Umbilical cord (tissue), 2 donors: ENCODE measurements at places on chromosomes 11 and 22. TPM values are rescaled to one million over a fixed set of nuclear protein-coding genes. Genes with fewer than 3 reads are reported as not detected.

The ARHGAP1 gene
- 41.9 TPM for total RNA-seq

The MEI1 gene
- total RNA-seq: 7.5 TPM

The UBXN1 gene
- 98.0 TPM for total RNA-seq

The YPEL1 gene
- total RNA-seq: 9.6 TPM

The TRIM49 gene
- total RNA-seq: 2.9 TPM

The DSCAML1 gene
- 1.4 TPM for total RNA-seq

The TOP3B gene
- 24.8 TPM for total RNA-seq

DNA sequence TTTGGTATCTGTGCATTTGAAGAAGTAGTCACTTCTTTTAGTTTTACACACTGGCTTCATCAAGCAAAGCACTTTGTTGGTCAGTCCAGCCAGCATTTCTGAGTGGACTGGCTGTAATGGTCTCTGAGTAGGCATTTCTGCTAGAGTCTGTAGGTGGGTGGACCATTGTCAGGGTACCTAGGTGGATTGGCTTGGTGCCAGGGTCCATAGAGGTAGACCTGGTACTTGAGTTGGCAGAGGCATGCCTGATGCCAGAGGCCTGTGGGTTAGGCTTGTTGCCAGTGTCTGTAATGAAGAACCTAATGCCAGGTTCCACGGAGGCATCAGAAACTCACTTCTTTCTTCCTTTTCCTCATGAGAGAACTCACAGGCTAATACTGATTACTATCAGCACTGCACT lies 157.9 kb upstream of the C11orf87 start:
- DNase-seq: no peak

DNA sequence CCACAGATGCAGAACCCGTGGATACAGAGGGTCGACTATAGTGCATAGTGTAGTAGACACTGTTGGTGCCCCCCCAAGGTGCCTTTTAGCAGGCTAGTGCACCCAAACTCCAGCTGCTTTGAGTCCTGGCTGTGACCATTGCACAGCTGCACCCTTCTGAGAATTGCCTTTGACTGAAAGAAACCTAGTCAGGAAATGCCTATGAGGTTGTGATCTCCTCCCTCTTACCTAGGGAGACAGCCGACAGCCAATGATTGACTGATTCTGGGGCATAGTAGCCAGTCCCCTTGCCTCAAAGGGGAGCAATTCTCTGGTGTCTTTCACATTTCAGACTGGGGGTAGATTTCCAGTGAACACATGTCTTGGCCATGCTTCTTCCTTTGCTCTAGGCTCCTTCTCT lies 74.2 kb downstream of the DCDC1 start:
- DNase-seq: no peak

DNA sequence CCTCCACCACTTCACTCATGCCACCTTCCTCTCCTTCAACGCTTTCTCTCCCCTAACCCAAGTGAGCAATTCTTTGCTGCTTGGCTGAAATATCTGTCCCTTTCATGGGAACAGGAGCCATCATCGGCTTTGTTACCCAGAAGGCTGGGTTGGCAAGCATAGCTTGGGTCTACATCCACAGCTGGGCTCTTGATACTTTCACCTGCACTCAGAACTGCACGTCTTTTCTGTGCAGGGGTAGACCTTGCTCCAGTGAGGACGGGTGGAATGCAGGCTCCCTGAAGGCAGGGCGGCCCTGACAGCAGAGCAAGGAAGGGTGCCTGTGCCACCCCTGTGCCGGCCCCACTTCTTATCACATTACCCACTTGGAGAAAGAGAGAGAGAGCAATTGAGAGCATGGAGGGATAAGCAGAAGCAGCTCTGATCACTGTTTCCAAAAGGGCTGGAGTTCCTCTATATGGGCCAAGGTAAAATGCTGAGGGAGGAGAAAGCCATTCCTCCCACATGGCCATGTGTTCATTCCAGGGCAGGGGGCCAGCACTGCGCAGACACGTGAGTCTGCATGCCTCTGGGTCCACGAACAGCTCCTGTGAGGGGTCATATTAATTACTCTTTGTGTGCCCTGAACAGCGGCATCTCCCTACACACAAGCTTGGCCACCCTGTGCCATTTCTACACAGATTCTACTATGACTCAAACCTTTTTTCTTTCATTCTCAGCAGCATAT lies 181.8 kb downstream of the BUD13 start:
- no peak for DNase-seq

DNA sequence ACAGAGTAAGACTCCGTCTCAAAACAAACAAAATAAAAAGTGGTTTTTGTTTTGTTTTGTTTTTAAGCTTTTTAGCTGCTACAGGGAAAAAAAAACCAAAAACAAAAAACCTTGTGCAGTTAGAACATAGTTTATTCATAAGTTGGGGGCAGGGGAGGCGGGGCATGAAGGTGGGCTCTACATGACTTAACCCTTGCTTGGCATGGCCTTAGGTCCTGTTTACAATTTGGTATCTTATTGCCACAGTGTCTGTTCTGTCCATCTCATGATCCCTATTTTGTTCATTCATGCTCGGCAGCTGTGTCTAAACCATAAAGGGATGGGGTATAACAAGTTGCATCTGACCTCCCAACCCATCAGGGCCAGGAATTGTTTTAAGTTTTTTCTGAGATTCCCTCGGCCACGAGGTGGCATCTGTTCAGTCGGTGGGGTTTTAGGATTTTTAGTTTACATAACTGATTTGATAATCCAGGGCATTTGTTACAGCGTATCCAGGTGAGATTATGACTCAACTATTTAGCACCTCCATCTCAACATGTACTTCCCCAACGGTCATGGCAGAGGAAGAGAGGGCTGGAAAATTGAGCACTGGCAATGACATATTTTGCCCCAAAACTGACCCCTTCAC lies 6.9 kb downstream of the AP5B1 start:
- DNase-seq: no peak

DNA sequence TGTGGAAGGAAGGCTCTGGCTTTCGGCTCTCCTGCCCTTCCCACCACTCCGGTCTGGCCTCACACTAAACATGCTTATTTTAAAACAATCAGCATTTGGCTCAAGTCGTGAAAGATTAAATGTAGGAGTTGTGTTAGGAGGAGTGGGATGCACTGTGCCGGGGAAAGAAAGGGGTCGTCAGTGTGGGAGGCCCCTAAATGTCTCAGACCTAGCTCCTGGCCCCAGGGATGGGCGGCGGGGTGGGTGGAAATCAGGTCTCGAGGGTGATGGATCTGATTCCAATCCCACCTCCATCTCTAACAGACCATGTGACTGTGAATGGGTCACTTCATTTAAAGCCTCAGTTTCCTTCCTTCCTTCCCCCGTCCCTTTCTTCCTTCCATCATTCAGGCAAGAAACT lies 6.9 kb upstream of the SHISAL1 start:
- DNase-seq: no peak

- DNase-seq: no peak
Observed at GRCh38 chr22:48868554-48868953, 959.1 kb downstream of the BRD1 start.

DNA sequence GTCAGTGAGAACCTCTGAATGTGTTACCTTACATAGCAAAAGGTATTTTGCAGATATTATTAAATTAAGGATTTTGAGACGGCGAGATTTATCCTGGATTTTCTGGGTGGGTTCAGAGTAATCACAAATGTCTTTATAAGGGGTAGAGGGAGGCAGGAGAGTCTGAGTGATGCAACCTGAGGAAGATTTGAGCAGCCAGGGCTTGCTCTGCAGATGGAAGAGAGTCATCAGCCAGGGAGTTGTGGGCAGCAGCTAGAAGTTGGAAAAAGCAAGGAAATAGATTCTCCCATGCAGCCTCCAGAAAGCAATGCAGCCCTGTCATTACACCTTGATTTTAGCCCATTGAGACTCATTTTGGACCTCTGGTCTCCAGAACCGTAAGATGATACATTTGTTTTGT lies 4.1 kb upstream of the WDR74 start:
- no peak for DNase-seq

GRCh38 chr11:127003260-127003981 lies 2.9 kb upstream of the KIRREL3 start:
- DNase-seq: peak; percentile 34

- no peak for DNase-seq
Observed at GRCh38 chr11:68269414-68270081, 2.2 kb downstream of the C11orf24 start.

DNA sequence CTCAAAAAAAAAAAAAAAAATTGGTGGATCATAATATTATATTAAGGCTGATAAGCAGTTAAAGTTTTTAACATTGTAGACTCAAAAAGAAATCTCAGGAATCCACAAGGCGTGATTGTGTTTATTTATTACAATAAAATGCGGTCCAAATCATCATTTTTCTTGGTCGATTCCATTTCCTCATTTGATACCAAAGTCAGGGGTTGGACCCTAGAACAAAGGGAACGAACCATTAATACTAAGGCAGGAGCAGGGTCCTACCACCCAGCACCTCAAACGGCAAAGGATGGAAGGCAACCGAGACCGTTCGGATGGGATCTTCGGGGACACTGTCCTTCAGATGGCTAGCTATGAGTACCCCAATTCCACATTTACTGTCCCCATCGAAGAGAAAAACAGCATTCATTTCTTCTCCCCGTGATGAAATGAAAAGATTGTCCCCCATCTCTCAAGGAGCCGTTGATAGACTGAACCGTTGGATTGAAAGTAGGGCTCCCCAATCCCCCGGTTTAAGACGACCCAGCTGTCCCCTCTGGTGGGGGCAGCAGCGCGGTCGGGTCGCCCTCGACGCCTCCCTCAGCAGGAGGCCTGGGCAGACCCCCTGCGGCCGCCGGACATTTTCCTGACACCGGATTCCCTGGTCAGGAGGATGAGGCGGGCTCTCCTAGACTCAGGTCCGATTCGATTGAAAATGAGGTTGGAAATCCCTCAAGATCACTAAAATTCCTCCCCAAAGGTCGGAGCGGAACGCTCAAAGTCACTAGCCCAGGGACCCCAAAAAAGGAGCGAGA lies 607 bp downstream of the DMC1 start:
- DNase-seq: no peak

- no peak for DNase-seq
Observed at GRCh38 chr11:128800871-128801417, 66.2 kb downstream of the KCNJ1 start.

GRCh38 chr22:19859861-19860510 lies 5.3 kb upstream of the GNB1L start:
- no peak for DNase-seq

GRCh38 chr22:19751497-19752245 lies 8.9 kb upstream of the TBX1 start:
- no peak for DNase-seq

- DNase-seq: no peak
Observed at GRCh38 chr11:73480677-73481076, 104.5 kb downstream of the RELT start.

DNA sequence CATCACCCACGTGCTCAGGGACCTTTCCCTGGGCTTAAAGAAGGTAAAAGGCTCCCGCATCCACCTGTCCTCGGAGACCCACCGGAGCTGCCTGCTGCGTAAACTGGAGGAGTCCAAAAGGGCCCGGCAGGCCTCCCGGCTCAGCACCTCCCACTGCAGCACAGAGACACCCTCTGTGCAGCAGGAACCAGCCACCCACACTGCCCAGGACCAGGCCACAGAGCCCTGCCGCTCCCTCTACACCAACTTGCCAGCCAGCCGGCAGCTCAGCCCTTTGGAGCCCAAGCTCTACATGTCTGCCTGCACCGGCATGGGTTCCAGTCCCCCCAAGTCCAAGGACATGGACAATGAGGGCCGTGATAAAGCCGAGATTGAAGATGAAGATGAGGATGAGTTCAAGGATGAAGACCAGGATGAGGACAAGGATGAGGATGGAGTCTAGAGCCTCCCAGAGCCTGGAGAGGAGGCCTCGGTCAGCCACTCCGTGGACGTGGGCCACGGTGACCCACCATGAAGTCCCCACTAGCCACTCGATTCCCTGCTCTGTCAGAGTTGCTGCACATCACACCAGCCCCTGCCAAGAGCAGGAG lies 4.2 kb downstream of the CCDC116 start:
- DNase-seq: no peak

DNA sequence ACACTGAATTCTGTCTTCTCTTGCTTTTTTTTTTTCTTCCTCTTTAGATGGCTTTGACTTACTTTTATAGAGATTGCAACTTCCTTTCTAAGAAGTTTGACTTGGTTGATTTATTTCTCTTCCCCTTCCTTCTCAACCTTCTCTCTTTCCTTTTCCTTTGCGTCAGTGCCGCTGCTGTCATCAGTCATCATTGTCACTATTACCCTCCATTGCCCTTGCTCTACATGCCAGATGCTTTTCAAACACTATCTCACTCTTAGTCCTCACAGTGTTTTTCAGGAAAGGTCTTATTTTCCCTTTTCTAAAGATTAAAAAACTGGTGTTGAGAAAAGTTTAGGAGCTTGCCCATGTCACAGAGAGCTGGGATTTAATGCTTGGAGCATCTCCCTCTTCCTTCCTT lies 74.7 kb upstream of the C11orf87 start:
- DNase-seq: no peak

GRCh38 chr11:106679181-106679580 lies 339.1 kb downstream of the GUCY1A2 start:
- DNase-seq: no peak

DNA sequence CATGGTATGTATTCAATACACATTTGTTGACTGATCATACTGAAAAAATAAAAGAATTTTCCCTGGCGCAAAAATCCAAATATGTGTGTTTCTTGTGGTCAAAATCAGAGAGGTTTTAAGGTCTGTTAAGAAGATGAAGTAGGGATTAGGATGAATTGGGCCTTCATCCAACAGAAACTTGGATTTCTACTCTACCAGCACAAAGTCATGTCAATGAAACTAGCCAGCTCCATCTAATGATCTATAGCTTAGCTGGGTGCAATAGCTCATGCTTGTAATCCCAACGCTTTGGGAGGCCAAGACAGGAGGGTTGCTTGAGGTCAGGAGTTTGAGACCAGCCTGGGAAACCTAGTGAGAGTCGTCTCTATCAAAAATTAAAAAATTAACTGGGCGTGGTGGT lies 65.5 kb downstream of the USP35 start:
- peak; percentile 58 for DNase-seq

DNA sequence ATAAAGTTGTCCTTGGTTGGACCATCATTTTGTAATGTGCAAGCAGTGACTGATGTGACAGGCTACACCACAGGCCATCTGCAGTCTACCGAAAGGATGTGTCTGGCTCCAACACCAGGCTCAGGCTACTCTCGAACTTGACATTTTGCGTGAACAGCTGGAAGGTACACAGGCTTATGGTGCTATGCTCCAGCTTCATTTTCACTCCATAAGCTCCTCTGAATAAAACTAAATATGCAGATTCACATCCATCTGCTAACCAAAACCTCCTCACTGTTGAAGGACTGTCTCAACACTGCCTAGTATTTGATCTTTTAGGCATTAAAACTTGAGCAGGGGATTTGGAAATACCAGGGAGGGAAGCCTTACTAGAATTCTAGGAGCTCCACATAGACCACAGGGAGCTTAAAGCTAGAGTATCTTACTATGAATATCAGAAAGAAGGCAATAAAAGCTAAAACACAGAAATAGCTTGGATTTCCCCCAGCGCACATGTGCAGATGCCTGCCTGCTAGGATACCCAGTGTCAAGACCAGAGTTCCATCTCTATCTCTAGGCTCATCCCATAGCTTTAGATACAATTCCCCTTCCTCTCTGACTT lies 383.9 kb upstream of the FAT3 start:
- DNase-seq: peak; percentile 95

- DNase-seq: no peak
Observed at GRCh38 chr22:35458547-35459422, 58.8 kb downstream of the MCM5 start.

GRCh38 chr11:3008746-3009336 lies 16.7 kb upstream of the NAP1L4 start:
- no peak for DNase-seq

GRCh38 chr22:22061085-22062077 lies 78.8 kb upstream of the TOP3B start:
- DNase-seq: peak; percentile 95
